ENCODE measurements at places on chromosomes 7 and 10.

GRCh38 chr7:41900532-41900931, 197.6 kb upstream of the INHBA start:
- no peak for DNase-seq

GRCh38 chr7:33262476-33262875, 133.1 kb downstream of the BBS9 start:
- peak; percentile 11 for DNase-seq

DNA sequence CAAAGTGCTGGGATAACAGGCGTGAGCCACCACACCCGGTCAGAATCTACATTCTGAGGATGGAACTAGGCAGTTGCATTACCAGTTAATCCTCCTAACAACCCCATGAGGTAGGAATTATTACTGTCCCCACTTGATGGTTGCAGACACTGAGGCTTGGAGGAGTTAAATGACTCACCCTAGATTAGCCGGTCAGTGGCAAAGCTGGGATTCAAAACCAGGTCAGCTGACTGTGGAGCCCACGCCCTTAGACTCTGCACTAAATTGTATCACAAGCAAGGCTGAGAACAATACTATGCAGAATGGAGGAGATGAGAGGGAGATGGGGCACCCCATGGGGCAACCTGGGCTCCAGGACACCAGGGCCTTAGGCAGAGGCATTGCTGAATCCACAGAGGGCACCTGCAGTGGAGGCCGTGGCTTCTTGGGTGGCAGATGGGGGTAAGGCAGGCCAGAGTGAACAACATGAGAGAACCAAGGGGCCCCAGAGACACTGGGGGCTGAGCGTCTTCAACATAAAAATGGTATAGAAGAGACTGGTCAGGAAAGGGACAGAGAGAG, 723.4 kb downstream of the PARD3 start:
- DNase-seq, result no peak

DNA sequence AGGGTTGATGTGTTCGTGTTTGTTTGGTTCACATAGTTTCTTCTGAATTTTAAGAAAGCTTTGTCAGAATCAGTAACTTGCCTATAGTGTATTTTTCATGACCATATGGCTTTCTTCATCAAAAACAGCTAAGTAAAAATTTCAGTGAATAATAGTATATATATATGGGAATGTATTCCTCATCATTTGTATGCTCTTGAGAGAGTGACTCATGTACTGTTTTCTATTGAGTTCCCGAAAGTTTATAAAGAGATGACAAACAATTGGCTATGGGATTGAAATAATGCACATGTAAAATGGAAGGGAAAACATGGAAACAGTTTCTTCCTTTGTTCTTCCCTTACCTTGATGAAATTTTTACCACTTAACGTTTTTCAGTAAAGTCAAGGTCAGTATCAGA, 56.4 kb downstream of the KAT6B start:
- DNase-seq, result no peak

DNA sequence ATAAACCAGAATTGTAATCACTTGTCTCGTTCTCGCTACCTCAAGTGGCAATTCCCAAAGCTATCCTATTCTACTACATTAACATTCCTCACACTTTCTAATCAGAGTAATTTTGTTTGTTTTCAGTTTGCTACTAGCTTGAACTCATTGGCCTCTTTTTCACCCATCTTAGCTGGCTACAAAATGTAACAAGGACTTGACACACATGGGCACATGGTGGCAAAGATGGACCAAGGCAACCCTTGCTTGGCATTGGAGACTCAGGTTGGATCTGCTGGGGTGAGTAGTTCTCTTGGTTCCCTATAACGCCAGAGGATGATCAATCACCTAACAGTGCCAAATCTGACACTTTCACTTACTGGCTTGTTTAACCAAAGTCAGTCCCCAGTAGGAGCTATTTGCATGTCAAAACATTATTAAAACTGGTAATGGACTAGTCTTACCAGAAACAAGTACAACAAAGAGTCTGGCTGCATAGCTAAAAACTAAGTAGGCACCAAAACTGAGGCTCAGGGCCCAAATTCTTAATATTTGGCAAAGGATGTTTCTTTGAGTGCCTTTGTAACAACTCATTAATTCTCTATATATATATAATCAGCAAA, 1.9 kb downstream of the USP6NL start:
- DNase-seq, result no peak

- no peak for DNase-seq
Measured at GRCh38 chr10:117264782-117265181, 23.9 kb downstream of the SLC18A2 start.

- no peak for DNase-seq
Measured at GRCh38 chr10:69232736-69233480, 12.8 kb downstream of the HKDC1 start.

DNA sequence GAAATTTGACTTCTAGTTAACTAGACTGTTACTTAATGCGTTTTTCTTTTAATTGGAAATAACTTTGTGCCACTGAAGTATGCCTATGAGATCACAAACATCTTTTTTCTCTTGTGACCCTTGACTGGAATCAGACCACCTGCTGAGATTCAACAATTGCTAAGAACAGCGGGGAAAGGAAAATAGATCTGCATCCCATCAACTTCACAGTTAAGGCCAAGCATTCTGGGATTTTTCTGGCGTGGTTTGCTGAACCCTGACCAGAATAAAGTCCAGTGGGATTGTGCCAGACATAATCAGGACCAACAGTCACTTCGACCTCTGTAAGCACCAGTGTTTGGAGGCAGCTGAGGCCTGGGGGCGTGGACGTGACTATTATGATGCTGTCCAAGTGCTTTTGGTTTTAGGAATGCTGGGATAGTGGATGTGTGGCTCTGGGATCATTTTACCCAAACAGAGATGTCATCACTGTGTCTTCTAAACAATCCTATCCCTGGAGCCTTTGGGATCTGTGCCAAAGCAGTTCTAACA, 373.3 kb upstream of the PRKCQ start:
- no peak for DNase-seq

- peak; percentile 52 for DNase-seq
Measured at GRCh38 chr7:69643708-69644445, 45.6 kb downstream of the AUTS2 start.

DNA sequence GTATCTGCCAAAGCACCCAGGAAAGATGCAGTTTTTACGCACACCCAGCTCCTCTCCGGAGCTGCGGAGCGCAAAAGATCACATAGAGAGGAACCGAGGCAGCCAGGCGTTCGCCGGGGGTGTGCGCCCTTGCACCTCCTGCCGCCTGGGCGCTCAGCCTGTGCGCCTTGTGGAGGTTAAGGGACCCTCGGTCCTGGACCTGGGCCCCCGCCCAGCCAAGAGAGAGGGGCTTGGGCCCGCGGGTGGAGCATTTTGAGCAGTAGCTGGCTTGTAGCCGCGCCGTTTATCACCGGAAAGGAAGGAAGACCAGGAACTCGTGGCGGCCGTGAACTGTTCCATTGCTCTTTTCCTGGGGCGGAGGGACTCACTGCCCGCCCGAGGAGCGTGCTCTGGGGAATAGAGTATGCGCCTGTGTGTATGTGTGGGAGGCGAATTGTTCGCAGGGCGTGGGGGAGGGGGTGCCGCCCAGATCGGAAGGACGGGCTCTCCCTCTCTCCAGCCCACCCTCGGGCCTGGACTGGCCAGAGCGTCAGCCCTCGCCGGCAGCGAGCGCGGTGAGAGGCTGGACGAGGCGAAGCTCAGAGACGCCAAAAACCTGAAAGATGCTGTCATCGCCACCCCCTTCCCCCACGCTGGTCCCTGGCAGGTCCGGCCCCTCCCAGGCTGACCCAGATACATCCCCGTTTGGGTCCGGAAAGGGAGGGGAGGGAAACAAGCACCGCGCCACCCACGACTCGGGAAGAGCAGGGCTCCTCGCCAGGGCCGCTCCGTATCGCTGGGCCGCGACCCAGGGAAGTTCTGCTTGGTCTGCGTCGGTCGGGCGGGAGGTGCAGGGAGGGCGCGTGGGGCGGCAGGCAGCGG, 1.2 kb upstream of the WNT2 start:
- peak; percentile 64 for DNase-seq

GRCh38 chr7:18541871-18542212, 46.3 kb downstream of the HDAC9 start:
- DNase-seq, result no peak

- no peak for DNase-seq
Measured at GRCh38 chr10:1634239-1634638, 103.1 kb downstream of the ADARB2 start.

DNA sequence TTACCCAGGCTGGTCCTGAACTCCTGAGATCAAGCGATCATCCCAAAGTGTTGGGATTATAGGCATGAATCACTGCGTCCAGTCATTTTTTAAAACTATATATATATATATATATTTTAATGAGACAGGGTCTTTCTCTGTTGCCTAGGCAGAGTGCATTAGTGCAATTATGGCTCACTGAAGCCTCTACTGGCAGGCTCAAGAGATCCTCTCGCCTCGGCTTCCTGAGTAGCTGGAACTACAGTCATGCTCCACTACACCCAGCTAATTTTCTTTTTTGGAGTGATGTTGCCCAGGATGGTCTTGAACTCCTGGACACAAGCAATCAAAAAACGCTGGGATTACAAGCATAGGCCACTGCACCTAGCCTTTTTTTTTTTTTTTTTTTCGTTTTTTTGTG, 55.3 kb upstream of the KAT6B start:
- no peak for DNase-seq

- DNase-seq, result no peak
Measured at GRCh38 chr10:8336629-8337331, 282.3 kb downstream of the GATA3 start.

DNA sequence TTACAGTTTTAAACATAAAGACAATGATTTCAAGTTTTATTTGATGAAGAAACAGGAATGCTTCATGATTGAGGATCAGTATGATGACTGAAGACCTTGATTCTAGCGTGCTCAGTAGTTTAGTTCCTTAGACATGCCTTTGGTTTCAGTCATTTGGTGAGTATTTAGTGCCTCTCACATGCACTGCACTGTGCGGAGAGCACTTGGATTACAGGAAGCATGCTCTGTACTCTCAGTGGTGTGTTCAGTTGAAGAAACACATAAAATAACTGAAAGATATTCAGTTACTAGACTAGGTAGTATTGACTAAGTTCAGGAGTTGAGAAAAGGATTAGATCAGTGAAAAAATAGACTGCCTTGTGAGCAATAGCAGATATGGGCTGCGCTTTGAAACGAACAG, 25.5 kb downstream of the RBM17 start:
- peak; percentile 34 for DNase-seq

- DNase-seq, result no peak
Measured at GRCh38 chr10:1939016-1939415, 201.7 kb upstream of the ADARB2 start.

DNA sequence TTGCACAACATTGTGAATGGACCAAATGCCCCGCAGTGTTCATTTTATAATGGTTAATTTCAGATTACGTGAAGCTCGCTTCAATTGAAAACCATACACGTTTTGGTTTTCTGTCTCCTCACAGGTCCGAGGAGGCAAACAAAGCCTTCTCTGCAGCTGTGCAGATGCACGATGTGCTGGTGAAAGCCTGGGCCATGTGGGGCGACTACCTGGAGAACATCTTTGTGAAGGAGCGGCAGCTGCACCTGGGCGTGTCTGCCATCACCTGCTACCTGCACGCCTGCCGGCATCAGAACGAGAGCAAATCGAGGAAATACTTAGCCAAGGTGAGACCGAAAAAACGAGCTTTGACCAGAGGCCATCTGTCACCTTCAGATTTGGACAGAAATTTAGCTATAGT, 110.3 kb downstream of the TRRAP start:
- no peak for DNase-seq

DNA sequence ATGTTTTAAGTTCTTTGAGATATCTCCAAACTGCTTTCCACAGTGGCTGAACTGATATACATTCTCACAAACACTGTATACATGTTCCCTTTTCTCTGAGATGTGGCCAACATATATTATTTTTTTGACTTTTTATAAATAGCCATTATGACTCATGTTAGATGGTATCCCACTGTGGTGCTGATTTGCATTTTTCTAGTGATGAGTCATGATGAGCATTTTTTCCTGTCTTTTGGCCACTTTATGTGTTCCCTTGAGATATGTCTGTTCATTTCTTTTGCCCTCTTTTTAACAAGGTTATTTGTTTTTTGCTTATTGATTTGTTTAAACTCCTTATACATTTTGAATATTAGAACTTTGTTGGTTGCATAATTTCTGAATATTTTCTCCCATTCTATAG, 1055.1 kb downstream of the NXPH1 start:
- peak; percentile 53 for DNase-seq

GRCh38 chr10:34964166-34964800, 125.9 kb downstream of the CUL2 start:
- DNase-seq, result no peak

GRCh38 chr7:6419310-6419773, 28.4 kb downstream of the DAGLB start:
- DNase-seq, result no peak

DNA sequence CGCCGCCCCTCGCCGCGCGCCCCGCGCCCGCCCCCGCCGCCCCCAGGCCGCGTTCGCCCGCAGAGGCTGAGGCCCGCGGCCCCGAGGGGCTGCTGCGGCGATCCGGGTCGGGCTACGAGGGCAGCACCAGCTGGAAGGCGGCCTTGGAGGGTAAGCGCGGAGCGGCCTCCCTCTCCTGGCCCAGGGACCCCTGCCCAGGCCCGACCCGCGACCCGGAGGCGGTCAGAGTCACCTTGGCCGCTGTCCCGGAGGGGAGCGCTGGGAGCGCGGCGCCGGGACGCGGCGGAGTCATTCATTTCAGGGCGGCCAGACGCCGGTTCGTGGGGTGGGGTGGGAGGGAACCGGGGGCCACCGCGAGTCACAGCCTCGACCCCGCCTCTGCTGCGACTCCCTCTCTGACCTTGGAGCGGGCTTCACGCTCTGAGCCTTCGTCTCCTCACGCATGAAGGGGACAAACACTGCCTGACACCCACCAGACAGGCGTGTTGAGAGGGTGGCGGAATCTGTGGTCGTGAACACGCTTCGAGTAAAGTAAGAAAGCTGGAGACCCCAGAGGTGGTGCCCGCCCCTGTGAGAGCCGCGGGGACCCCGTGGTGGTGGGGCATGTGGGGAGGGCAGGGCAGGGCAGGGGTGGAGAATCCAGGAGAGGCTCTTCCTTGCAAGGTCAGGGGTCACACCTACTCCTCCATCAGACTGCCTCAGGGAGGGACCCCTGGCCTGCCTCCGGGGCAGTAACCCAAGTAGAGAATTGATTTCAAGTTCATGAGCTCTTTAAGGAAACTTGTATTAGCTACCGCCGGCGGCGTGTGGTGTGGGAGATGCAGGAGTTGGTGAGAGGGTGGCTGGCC, 707 bp downstream of the CLEC2L start:
- no peak for DNase-seq

- no peak for DNase-seq
Measured at GRCh38 chr10:54958844-54959243, 157.8 kb upstream of the PCDH15 start.

- DNase-seq, result peak; percentile 74
Measured at GRCh38 chr7:84336303-84336702, 141.7 kb upstream of the SEMA3A start.

All from AG10803 (cell line).